ENCODE measurements at places on chromosomes 1 and 21.
A peak's percentile ranks its signal among the peaks of the same experiment; 100 is the strongest.

DNA sequence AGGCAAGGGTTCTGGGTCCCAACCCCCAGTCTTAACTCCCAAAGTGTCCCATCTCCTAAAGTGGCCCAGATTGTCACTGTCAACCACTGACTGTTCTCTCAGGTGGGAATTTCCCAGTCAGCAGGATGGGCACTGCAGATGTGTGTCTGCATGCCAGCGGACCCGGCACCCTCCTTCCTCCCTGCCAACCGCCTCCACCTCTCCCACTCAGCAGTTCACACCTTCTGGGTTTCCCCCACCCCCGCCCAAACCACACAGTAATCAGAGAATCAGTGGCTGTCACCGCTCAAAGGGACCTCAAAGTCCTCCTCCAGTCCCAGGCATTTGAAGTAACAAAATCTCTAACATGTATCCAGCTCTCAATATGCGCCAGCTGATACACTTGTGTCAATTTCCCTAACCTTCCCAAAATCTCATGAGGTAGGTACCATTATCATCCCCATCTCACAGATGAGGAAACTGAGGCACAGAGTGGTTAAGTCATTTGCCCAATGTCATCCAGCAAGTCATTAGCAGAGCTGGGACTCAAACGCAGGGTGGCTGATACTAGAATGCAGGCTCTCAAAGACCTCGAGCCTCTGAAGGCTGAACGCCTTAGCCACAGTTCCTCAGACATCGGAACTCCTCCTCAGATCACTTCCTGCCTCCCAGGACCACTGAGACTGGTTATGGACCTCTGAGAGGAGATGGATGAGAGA lies 4.8 kb downstream of the RUNX3 start:
- no peak for DNase-seq

DNA sequence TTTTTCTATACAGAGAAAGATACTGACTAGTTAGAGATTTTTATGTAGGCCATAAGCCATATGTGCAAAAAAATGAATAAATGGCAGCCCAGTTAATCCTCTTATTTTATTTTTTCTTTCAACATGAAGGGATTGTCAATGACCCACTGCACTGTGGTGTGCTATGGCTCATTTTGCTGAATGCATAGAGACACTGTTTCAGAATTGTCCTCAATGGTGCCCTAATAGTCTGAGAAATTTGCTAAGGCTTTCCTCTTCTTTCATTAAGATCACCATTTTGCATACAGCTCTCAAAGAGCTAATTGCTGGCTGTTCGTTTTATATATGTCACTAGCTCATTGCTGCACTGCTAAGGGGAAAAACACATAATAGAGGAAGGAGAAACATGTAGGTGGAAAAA lies 189.5 kb downstream of the SLC44A5 start:
- DNase-seq = no peak

GRCh38 chr21:27812279-27812678 lies 845.4 kb upstream of the ADAMTS5 start:
- no peak for DNase-seq

GRCh38 chr1:201675143-201675542 lies 136.2 kb downstream of the NAV1 start:
- no peak for DNase-seq

- DNase-seq = peak; percentile 59
These were observed 4.0 kb downstream of the RNF207 start for GRCh38 chr1:6209661-6210580.

GRCh38 chr1:51877434-51878307 lies 856 bp downstream of the NRDC start:
- DNase-seq = no peak

GRCh38 chr1:91791691-91792488 lies 94.1 kb downstream of the TGFBR3 start:
- DNase-seq = no peak

GRCh38 chr1:176954242-176954641 lies 210.3 kb downstream of the ASTN1 start:
- no peak for DNase-seq

DNA sequence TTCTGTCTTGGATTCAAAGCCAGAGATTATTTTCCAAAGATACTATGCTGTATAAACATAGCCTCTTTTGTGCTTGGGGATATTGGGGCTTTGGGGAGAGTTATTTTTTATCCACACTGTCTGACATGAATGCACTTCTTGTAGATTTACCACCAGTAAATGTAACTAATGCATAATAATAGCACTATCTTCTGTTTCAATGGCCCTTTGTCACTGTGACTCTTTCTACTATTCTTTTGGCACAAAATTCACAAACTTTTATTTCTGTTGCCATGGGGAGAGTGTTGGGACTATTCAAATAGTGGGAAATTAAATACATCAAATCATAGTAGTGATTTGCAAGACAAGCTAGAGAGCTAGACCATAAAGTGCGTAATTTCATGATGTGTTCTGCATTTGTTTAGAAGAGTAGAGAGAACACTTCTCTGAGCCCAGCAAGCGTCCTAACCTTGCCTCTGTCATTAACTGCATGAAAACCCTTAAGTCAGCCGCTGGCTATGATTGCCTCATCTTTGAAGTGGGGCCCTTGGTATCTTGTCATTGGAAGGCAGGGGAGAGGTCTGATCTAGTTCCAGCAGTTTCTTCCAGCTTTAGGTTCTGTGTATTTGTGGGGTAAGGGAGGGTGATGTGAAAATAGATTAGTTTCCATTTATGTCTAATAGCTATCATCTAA lies 154.4 kb downstream of the HHAT start:
- DNase-seq = no peak

- no peak for DNase-seq
These were observed 321.0 kb upstream of the LRRC7 start for GRCh38 chr1:69246710-69247109.

GRCh38 chr1:43637267-43637666 lies 12.7 kb upstream of the KDM4A start:
- DNase-seq = no peak

GRCh38 chr1:228429698-228430097 lies 13.0 kb upstream of the TRIM17 start:
- no peak for DNase-seq

- DNase-seq = no peak
These were observed 467.9 kb downstream of the MRPL39 start for GRCh38 chr21:25139414-25139813.

- DNase-seq = no peak
These were observed at the start of gene CD247 for GRCh38 chr1:167518331-167518700. Gene CD247 (minus strand): TSS chr1:167518529. CDS start chr1:167518465, 64 bp downstream.

GRCh38 chr21:44439211-44439600 lies 16.1 kb upstream of the LRRC3 start:
- no peak for DNase-seq

DNA sequence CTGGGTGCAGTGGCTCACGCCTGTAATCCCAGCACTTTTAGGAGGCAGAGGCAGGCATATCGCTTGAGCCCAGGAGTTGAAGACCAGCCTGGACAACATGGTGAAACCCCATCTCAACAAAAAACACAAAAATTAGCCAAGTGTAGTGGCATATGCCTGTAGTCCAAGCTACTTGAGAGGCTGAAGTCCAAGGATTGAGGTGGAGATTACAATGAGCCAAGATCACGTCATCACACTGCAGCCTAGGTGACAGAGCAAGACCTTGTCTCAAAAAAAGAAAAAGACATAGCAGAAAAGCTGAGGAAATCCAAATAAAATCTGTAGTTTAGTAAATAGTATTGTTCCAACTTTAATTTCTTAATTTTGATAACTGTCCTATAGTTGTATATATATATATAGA lies 11.5 kb upstream of the ASH1L start:
- no peak for DNase-seq

DNA sequence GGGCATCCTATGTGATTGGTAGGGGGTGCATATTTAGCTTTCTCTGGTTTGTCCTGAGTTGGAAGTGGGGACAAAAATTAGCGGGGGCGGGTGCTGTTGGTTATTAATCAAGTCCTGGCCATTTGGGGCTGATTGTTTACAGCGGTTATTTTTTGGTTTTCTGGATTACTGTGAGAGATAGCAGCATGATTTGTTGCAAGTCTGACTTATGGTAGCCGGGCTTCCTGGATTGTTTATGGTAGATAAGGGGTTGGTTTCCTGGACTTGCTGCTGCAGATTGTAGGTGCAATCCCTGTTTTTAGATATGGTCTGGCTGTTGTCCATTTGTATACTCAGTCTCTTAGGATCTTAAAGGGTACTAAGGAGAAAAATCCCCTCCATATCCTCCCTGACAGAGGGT lies 12.1 kb upstream of the PROK1 start:
- no peak for DNase-seq

DNA sequence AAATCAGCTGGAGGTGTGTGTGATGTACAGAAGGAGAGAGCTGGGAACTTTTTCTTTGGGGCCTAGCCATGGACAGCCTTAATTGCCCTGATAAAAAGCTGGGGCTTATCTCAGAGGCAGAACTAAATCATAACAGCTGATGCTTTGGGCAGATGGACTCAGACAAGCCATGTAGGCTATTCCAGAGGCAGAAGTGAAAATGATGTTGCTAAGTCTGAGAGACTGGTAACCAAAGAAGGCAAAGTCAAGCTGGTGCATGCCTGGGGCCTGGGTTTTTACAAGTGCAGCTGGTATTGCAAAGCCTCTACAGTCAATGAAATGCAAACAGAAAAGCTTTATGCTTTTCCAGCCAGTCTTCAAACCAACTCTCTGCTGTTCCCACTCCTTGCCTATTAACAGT lies 39.0 kb upstream of the LMX1A start:
- peak; percentile 36 for DNase-seq

GRCh38 chr1:9025449-9025848 lies 774 bp downstream of the SLC2A7 start:
- peak; percentile 90 for DNase-seq

DNA sequence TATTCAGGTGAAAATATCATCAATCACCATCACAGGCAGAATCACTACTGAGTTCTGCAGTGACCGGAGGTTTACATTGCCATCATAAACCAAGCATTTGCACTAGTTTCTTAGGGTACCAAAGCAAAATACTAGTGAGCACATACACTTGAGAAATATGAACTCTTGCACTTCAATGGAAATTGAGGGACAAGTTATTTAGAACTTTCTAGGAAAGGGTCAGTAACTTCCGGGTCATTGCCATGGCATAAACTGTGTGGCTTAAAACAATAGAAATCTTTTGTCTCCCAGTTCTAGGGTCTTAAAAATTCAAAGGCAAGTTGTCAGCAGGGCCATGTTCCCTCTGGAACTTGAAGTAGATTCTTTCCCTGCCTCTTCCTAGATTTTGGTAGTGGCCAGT lies 197.5 kb downstream of the ZC3H11B start:
- no peak for DNase-seq

DNA sequence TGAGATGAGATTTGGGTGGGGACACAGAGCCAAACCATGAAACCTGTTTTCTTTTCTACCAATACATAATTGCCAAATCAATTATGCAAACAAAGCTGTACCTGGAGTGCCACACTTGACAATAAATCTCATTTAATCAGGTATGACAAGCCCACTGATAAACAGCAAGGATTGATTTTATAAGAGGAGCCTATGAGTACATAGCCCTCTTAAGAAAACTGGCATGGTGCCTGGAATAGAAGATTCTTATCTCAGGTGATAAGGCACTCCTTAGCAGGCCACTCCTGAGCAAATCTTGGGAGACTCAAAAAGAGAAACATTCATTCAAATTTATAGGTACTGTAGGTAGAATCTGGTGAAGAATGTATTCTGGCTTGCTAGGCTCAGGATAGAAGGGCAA lies 28.6 kb upstream of the PDE4B start:
- DNase-seq = no peak

GRCh38 chr1:43065191-43065590 lies 106.5 kb upstream of the SLC2A1 start:
- DNase-seq = no peak

GRCh38 chr1:14339288-14339687 lies 259.2 kb upstream of the KAZN start:
- no peak for DNase-seq

- no peak for DNase-seq
These were observed 19.9 kb downstream of the PLA2G4A start for GRCh38 chr1:186848509-186849130.

GRCh38 chr1:94846308-94846707 lies 26.2 kb downstream of the SLC44A3 start:
- DNase-seq = no peak

Data from NCI-H510A (cell line).